CD4-positive, alpha-beta T cell (primary cell): ENCODE measurements at places on chromosomes 5 and 9.

GRCh38 chr5:33614039-33614438 is 173.3 kb downstream of the TARS1 start:
- no peak for DNase-seq

DNA sequence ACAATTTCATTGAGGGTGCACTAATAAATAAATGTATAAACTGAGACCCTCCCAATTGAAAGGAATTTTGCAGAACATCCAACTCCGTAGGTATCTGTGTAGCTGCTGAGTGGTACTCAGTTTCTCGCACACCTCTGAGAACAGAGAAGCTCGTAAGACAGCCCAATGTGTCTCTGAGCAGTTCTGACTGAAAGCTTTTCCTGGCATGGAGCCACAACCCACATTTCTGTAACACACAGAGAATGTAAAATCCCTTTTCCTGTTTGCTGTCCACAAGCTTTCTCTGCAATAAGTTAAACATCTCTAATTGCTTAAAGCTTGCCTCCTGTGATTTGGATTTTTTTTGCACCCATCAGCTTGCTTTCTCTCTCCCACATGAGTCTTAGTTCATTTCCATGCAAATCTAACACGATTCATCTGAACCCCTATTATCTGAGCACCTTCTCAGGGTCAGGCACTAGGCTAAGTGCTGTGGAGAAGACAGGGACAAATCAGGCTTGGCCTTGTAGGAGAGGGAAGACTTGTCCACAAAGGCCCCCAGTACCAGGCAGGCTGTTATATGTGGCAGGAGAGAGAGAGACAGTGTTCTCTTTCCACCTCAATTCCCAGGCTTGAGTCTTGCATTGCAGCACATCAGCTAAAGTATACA is 44.2 kb upstream of the COL15A1 start:
- DNase-seq, result no peak

DNA sequence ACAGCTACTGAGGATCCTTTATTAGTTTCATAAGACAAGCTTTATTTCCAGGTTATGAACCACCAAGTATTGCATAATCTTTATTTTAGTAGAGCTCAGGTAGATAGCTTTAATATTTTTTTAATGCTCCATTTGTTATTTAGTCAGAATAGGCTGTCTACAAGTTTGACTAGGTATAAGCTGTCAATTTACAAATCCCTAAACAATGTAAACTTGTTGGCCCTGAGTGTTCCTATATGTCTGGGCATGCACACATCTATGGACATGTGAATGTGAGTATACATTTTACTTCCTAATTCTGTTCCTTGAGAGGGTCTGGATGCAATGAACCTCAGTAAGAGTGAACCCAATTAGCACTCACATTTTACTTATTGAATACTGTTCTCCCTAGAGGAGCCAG is 722.2 kb upstream of the PTPRD start:
- no peak for DNase-seq

- peak; percentile 13 for DNase-seq
Observed at GRCh38 chr5:96146675-96147074, 185.0 kb upstream of the ELL2 start.

GRCh38 chr9:123495731-123496130 is 139.7 kb downstream of the CRB2 start:
- DNase-seq, result no peak

DNA sequence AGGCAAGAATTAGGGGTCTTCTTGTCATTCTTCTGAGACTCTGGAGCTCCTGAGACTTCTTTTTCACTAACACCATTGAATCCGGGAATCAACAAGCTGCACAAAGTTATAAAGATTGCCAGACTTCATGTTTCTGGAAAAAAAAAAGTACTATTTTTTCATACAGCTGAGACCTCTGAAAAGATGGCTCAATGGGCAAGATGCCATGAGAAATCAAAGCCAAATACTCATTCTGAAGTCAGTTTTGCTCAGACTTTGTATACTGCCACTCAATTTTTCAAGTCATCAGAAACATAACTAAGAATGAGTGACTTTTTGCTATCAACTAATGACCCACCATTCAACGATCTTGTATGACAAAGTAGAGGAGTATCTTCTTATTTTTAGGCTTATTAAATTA is 512.0 kb downstream of the RAB3C start:
- no peak for DNase-seq

DNA sequence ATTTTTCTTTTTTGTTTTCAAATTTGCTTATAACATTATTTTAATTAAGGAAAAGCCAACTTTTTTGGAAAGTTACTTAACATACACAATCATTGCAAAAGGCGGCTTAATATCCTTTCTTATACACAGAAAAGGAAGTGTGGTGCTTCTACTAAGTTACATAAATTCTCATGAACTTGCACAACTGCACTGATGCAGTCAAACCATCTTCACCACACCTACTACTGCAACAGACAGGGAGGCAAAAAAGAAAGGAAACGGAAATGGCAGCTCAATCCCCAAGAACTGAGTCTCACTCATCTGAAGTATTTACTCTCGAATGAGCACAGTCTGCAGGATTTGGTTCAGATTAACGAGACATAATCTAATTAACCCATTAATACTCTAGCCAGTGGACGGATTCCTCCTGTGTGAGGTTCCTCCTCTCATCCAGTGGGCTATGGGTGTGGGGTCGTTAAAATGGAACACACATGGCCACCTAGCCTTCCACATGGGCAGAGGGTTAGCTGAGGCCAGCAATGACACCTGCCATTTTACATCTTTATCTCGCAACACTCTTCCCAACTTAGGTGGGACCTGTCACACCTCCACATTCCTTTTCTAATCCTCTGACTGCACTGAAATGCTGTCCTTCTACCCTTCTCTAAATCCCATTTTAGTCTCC is 30.0 kb downstream of the GOLM1 start:
- peak; percentile 20 for DNase-seq

DNA sequence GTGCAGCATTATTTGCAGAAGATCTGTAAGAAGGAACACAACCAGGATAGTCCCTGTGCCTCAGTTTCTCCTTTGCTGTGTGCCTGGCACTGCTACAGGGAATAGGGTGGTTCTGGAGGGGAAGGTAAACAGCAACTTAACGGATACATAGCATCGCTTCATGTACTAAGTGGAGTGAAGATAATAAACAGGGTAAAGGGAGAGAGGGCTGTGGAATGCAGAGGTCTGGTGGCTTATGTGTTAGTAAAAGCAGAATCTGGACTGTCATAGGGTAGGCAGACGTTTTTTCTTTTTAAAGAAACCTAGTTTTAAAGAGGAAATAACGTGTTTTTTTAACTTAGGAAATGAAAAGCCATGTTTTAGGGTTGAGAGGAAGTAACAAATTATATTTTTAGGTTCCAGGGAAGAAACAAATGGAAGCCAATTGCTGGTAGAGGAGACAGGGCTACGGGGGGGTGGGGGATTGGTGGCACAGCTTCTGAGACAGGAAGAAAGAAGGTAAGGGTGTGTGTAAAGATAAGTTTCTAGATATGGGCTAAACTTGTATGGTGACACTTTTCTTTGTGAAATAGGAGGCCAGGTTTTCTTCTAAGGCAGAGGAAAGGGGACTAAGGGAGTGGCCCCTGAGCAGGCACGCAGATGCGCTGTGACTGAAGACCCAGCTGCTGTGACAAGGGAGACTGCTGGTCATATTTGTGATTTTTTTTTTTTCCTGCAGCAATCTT is 1.3 kb downstream of the GNG10 start:
- DNase-seq, result no peak

DNA sequence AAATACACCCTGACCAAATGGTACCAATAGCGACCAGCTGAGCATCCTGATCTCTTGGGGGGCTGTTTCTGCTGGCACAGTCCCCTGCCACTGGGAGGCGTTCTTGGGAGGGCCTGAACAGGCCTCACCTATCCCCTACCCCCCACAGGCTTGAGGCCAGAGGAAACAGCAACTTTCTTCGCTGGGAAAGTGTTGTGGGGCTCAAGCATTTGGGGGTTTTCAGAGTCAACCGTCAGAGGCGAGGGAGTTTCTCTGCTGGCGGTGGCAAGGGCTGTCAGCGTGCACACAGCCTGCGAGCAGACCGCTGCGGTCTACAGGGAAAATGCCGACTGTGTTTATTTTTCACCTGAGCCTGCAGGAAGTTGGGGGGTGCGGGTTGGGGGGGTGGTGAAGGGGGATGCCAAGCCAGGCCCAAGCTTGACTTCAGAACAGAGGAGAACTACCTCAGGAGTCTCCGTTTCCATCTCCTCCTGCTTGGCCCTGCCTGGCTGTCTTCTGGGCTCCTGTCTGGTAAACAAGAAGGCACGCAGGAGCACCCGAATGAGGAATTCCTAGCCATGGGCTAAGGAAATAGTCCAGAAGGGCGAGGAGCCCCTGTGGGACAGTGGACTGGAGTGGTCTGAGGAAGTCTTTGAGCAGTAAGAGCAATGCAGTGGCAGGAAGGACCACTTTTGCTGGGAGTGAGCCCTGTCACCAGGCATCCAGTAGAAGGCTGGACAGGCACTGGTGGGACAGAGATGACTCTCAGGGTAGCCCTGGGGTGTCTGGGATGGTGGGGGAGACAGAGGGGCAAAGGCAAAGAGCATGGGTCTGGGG is 18.1 kb downstream of the TCF7 start:
- DNase-seq, result peak; percentile 68

- no peak for DNase-seq
Observed at GRCh38 chr9:89601306-89601705, 3.5 kb upstream of the GADD45G start.

DNA sequence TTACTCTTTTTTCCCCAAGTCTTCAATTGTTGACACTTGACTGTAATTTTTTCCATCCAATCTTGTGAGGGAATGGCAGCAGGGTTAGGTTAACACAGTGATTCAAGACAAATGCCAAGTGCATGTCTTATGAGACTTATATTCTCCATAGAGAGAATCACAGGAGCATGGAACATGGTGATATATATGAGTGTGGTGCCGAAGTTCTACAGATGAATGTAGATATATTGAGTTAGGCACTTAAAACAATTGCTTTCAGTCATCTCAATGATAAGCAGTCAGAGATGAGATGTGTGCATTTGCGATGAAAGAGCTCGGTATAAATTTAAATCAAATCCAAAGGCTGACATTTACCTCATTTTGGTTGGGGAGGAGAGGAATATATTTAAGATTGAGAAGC is 211.2 kb downstream of the CDH10 start:
- no peak for DNase-seq

DNA sequence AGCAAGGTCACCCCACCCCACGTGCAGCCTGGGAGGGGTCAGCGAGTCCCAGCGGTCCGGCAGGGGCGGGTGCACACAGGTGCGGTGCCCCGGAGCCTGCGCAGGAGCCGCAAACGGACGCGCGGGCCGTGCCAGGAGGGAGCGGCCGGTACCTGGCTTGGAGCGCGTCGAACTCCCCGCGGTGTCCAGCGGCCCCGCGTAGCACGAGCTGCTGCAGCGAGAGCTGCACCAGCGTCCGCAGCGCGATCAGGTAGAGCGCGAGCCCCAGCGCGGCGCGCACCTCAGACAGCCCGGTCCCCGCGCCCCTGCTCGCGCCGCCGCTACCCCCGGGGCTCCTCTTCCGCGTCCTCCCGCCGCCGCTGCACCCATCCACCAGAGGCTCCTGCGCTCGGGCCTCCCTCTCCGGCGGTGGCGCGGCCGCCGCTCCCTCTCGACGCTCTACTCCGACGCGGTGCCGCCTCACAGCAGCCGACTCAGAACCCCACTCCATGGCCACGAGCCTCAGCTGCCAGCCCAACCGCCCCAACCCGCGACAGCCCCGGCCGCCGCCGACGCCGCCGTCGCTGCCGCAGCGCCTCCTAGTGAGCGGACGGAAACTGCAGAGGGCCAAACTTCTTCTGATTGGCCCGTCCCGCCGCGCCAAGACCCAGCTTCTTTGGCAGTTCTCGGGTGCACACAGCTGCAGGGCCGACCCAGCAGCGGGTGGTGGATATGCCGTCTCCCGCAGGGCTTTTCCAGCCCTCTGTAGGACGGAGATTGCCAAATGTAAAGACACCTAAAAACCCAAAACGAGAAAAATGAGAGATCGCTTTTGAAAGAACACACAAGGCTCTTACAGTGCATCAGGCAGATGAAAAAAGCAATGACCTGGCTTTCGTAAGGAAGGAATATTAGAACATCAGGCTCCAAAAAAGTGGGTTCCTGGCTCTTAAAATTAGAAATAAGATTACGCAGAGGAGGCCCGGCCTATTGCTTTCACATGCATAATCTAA is at the start of gene ERMP1:
Gene ERMP1 (minus strand): TSS at position 580 of the 992 bp plus-strand sequence. CDS start 90 bp downstream, at position 490.
- DNase-seq, result peak; percentile 87

GRCh38 chr5:69046375-69046957 is 47.3 kb upstream of the SLC30A5 start:
- no peak for DNase-seq

DNA sequence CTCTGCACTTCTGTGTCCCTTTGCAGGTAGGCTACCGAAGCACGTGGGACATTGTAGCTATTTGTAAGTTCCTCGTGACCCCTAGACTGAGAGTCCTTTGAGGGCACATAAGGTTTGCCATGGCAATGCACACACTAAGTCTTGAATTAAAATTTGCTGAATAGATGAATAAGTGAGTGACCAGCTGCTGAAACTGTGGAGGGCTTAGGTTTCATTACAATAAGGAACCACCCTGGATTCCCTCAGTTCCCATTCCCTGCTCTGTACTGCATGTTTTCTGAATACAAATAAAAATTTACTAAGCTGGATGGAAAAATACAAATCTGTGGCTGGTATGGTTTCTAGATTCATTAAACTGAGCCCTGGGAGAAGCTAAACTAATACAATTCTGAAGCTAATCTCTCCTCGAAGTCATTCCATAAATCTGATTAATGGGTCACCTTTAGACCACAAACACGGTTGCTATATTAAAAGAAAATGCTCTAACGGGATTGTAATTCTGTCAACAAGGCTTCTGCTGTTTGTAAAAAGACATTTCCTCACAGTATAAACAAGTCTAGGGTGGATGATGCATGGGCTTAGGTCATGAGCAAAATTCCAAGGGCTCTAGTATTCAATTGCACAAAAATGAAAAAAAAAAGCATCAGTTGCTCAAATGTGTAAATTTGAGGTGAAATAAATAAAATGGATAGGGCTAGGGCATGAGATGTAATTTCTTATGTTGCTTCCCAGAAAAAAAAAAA is 172.3 kb downstream of the ATP10B start:
- no peak for DNase-seq

- DNase-seq, result no peak
Observed at GRCh38 chr9:87643778-87644570, 81.9 kb upstream of the CTSL start.

DNA sequence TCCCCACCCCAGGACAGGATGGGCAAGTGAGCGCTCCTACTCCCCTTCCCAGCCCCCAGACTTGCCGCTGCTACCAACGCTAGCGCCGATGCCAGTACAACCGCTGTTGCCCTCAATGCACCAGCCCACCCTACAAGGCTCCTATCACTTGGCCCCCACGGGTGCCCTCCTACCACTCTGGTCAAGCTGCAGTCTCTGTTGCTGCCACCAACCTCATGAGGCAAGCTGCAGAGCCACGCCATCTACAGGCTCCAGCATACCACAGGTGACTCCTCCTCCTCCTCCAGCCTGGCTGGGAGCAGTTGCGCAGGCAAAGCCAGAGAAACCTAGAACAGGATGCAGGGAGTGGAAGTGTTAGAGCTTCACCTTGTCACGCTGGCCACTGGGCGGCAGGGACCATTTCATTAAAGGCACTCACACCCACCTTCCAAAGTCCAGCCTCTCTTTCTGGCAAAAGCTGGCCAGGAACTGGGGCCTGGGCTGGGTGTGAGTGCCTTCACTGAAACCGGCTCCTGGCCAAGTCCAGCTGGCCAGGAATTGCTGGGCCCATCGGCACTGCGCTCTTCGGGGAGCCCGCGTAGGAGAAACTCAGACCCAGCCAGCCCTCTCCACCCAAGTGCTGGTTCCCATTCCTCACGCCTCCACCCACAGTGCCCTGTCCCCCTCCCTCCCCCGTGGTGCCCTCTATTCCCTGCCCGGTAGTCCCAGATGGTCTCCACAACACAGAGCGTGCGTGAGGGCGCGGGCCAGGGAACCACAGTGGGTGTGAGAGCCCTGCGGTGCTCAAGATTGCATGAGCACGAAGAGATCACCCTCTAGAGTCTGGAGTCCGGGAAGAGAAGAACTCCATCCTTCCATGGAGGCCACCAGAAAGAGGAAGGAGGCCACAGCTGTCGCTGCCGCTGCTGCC is 1.6 kb upstream of the PCAT7 start:
- DNase-seq, result no peak
